ENCODE measurements at places on chromosomes 5 and 9.

- no peak for DNase-seq
These were observed 71.0 kb upstream of the TBCA start for GRCh38 chr5:77847129-77847460.

DNA sequence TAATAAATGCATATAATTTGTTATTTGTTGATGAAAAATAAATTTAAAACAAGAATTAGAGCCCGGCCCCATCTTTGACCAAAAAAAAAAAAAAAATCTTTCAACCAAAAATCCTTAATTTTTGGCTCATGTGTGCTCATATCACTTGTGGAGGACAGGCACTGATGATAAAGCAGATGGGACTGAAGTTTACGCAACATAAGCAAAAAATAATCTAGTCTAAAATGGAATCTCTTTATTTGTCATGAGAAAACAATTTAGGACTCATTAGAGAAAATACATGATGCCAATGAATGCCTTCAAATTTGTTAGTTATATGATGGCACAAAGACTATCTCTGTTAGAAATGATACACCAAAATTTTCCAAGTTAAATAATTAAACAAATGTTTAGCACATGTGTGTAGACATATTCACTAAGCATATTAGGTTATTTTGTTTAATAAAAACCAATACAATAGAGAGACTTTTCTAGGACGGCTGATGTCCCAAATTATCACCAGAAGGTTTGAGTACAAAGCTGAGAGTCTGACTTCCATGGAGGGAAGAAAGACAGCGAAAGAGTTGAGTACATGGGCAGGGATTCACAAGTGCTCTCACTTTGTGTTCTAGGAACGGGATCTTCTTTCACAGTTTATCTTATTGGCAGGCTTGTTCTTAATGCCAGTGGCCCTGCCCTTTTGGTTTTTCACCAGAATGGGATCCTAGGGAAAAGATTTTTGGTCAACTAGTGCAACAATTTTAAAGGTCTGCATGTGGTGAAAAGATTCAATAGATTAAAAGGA is 621.4 kb downstream of the RAB3C start:
- no peak for DNase-seq

- DNase-seq, result no peak
These were observed 34.9 kb upstream of the SYK start for GRCh38 chr9:90766731-90767130.

- DNase-seq, result no peak
These were observed 78.8 kb downstream of the GNA14 start for GRCh38 chr9:77569335-77569734.

- DNase-seq, result no peak
These were observed 16.8 kb downstream of the FRMD3 start for GRCh38 chr9:83521411-83521810.

- no peak for DNase-seq
These were observed 3.6 kb downstream of the HNRNPAB start for GRCh38 chr5:178207917-178208280.

Measured in substantia nigra (tissue), 51 donors.